Stimulated activated CD8-positive, alpha-beta memory T cell treated with anti-CD3 and anti-CD28 coated beads, Interleukin-4, amount 100 ng/mL, for 4 hours (primary cell): ENCODE measurements at places on chromosomes 12 and 14.

- no peak for DNase-seq
Observed at GRCh38 chr12:19190292-19191031, 60.9 kb downstream of the PLEKHA5 start.

DNA sequence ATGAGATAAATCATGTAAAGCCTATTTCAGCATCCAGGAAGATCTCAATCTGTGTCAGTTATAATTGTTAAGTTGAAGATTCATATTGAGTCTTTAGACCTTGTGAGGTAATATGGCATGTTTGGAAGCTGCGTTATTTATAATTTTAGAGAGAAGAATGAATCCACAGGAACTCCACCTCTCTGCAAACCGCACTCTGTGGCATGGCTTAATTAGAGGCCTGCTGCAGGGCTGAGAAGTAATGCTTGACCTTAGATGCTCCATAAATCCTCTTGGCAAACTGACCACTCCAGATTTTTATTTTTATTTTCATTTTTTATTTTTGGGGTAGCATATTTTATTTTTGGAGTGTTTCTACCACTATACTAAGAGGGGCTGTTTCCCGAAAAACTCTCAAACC is 28.8 kb downstream of the BCAT1 start:
- no peak for DNase-seq

- no peak for DNase-seq
Observed at GRCh38 chr14:81301813-81302212, 81.1 kb upstream of the GTF2A1 start.

DNA sequence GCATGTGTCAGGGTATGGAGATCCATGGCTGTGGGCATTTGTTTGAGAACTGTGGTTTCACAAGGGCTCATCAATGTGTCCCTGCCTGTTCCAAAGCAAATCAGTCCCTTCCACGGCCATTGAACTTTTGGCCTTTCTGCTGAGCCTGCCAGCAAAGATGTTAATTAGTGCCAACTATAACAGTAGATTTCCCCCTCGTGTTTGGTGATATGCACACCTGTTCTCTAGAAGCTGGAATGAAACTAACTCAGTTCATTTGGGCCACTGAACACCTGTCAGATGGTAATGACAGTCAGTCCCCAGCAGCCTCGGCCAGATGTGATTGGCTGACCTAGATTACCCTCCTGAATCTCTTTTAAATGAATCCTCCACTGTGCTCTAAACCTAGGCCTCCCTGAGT is 43.2 kb downstream of the IRAK3 start:
- no peak for DNase-seq
